ENCODE measurements at places on chromosomes 16 and 17.

DNA sequence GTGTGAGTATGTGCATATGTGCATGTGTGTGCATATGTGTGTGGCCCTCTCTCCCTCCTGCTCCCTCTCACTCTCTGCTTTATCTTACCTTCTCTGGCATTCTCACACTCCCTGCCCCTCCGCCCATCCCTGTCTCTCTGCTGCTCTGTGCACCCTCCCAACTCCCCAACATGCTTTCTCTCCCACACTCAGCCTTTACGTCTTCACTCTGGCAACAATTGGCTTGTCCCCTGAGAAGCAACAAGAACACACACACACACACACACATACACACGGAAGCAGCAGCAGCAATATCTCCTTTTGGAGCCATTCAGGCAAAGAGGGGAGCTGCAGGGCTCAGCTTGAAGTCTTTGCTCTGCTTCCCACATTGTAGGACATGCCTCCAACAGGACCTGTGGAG is 27.8 kb downstream of the PITPNM3 start:
- no peak for DNase-seq

DNA sequence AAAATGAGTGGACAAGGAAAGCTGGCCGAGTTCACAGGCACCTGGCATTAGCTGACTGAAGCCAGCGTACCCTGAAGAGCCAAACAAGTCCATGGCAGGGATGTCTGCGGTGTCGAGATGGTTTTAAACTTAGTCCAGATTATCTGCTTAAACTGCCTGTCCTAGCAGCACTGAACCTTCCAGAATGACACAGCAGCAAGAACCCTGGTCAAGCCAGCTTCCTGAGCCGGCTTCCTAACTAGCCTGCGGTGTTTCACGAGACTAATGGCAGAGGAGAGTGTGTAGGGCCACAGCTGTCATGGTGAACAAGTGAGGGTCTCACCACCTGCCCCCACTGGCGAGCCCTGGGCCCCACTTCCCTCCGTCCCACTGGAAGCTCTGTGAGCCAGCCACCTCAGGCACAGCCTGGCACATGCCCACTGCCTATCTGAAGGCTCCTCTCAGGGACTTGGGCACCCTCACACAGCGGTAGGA is 28.8 kb upstream of the MTSS2 start:
- DNase-seq = no peak

- no peak for DNase-seq
Observed at GRCh38 chr17:41636652-41637051, 12.3 kb upstream of the KRT17 start.

- no peak for DNase-seq
Observed at GRCh38 chr16:27483088-27483437, 66.7 kb downstream of the GTF3C1 start.

GRCh38 chr17:9371019-9371418 is 204.6 kb downstream of the STX8 start:
- peak; percentile 49 for DNase-seq

DNA sequence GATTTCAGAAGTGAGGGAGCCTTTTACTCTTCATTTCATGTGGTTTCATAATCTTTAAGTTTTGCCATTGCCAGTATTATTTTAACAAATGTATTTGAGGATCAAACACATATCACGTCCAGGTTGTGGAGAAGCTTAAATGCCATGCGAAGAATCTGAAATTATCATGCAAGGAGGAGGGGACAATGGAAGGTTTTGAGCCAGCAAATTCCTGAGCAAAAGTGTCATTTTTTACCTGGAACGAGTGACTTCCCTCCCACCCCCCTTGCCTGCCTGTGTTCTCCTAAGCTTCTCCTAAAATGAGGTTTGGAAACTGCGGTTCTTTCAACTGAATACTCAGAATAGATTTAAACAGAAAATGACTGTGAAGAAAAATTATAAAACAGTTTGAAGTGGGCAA is 77.6 kb downstream of the C16orf95 start:
- DNase-seq = no peak

DNA sequence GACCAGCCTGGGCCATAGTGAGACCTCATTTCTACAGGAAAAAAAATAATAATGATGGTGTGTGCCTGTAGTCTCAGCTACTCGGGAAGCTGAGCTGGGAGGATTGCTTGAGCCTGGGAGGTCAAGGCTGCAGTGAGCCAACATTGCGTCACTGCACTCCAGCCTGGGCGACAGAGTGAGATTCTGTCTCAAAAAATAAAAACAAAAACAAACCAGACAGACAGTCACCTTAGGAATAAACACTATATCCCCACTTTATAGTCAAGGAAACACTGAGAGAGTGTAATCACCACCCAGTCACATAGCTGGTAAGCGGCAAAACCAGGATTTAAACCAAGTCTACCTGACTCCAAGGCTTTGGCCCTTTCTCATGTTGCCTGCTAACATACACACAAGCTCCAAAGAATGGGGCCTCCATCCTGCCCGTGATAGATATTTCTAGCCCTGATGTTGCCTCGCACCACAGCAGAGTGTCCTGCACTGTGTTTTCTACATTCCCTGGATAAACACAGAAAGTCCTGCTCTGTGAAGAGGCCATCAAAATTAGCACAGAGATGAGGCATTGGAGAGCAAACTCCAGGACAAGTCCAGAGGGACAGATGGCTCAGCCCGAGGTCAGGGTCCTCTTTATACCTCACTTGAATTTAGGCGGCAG is 66.1 kb upstream of the SMURF2 start:
- DNase-seq = no peak

GRCh38 chr17:67912656-67913055 is 83.6 kb downstream of the C17orf58 start:
- DNase-seq = no peak

GRCh38 chr16:88549671-88550245 is 20.4 kb upstream of the ZC3H18 start:
- no peak for DNase-seq
